Activated T-cell treated with anti-CD3 and anti-CD28 coated beads, Interleukin-2, amount 50 U/mL, for 4 hours (primary cell): ENCODE measurements at places on chromosomes 6 and 20. TPM values are rescaled to one million over a fixed set of nuclear protein-coding genes. Genes with fewer than 3 reads are reported as not detected.

The SLC32A1 gene
- total RNA-seq = not detected

- DNase-seq = no peak
Observed at GRCh38 chr6:137241481-137242038, 22.4 kb upstream of the IFNGR1 start.

DNA sequence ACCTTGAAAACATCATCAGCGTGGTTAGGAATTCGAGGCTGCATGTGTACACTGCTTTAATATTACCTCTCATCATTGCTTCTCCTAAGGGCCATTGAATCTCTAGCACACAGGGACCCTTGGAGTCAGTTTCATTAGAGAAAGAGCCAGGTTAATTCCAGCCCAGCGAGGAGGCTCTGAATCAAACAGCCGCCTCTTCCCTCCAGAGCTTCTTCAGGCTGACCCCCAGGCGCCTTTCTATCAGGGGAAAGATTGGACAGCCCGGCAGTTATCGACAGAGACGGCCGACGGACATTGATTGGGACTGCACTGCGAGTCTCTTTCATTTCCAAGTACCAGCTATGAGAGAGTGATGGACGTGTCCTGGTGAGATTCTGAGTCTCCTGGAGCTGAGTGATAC is 159.2 kb downstream of the ANKRD60 start:
- no peak for DNase-seq

DNA sequence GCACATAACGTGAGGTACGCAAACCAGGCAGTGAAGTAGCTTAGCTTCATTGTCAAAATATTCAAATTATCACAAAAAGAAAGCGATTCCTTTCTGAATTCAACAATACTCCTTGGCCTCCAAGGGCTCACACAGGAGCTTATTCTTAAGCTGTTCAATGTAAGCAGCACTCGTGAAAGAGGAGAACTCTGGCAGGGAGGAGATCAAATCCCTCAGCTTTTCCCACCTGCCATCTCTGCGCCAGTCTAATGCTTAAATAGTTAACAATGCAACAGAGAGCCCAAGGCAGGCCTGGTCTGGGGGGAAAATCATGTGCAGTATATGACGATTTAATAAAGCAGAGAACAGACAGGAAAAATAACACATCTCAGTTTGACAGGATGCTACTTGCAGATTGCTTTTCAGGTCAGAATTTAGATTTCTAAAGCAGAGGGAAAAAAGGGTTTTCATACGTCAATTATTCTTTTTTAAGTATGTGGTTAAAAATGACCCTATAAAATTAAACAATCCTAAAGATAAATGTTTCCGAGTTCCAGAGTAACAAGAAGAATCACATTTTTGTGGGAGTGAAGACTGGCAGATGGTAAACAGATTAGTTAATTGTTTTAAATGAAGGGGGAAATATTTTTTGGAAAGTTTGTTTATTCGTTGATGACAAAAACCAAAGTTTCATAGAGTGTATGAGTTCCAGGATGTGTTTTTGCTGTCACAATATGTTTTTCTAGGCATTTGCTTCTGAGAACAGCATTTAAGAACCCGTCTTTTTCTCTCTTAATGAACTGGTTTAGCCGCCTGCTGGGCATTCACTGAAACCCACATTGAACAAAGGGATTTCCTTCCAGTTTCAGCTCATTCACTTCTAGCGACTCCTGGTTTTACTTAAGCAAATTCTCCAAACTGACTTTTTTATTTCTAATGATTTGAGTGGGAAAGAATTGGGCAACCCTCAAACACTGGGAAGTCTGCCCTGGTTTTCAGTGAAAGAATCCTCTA is 45.9 kb downstream of the PLAGL1 start:
- DNase-seq = no peak

GRCh38 chr6:144935661-144936060 is 650.5 kb downstream of the UTRN start:
- no peak for DNase-seq
